Lower leg skin (tissue), 4 donors: ENCODE measurements at places on chromosomes 12 and 14.

DNA sequence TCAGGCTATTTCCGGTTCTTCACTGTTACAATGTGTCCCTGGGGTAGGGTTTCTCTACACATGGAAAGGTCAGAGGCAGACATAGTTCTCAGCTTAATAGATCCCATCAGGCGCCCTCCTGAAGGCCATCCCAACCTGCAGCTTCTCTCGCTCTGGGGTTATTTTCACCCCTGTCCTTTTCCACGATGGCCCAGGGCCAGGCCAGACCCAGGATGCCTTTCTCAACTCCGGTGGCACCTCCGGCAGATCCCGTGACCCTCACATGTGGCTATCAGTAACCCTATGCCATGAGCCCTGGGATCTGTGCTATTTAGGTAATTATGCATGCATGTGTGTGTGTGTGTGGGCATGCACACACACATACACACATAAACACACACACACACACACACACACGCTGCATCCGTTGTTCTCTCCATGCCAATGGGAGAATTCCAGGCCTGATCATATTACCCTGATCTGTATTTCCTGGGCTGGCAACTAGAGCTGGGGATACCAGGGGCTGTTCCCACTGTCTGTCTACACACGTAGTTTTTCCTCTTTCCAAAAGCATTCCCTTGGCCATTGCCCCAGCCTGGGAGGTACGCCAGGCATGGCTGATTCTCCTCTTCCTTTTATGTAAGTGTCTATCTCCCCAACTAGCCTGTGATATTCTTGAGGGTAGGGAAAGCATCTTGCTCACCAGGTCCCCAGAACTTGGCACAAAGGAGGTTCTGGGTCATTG lies 51.2 kb upstream of the NOS1 start:
- DNase-seq = no peak

DNA sequence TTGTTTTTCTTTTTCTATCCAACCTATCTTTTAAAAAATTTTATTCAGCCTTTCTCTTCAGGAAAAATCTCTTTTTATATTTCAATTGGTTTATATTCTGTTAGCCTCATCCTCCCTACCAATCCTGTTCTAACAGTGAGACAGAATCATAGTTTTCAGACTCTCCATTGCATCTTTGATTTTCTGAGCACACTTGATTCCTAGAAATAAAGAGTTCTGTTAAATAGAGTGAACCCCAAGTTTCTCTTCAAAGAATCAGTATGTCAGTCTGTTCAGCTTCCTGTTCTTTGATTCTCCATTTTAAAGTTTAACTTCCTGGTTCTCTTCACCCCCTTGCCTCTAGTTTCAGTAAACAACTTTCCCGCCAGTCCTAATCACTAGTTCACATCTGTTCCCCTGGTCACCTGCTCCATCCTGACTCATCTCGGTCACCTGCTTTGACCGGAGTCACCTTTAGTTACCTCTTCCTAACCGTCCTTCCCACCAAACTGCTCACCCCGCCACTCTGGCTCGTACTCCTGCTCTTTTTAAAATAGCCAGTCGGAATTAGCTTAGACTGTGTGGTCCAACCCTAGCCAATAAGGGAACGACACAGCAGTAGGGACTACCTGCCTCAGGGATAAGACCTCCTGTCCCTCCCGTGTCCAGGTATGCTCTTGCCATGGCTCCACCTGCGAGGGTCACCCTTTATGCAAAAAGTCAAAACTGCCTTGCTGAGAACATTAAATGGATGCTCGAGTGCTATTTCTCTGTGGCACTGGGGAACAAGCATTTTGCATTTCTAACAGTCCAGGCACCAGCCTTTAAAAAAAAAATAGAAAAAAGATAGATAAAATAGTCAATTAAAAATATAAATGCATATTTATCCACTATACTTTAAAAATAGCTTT lies 48.4 kb downstream of the DDX51 start:
- DNase-seq = peak; percentile 60

GRCh38 chr12:90100579-90100978 lies 391.9 kb upstream of the ATP2B1 start:
- no peak for DNase-seq

DNA sequence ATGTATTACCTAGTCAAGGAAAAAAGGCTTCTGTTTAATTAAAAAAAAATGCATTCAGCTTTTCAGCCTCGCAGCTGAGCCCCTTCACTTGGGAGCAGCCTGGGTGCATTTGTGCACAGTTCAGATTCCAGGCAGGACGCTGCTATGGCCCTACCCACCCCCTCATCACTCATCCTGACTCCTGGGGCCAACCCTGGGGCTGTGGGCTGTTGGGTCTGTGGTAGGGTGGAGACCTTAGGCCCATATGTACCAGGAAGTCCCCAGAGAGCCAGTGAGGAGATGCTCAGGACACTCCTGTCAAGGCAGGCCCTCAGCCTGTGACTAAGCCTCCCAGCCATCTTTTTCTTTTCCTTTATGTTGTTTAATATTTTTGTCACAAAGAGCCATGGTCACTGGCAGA lies 9.3 kb upstream of the CDCA4 start:
- no peak for DNase-seq

GRCh38 chr12:47828976-47829482 lies 9.3 kb upstream of the HDAC7 start:
- DNase-seq = peak; percentile 97

- no peak for DNase-seq
Measured at GRCh38 chr14:75715926-75716780, 55.1 kb downstream of the TTLL5 start.

DNA sequence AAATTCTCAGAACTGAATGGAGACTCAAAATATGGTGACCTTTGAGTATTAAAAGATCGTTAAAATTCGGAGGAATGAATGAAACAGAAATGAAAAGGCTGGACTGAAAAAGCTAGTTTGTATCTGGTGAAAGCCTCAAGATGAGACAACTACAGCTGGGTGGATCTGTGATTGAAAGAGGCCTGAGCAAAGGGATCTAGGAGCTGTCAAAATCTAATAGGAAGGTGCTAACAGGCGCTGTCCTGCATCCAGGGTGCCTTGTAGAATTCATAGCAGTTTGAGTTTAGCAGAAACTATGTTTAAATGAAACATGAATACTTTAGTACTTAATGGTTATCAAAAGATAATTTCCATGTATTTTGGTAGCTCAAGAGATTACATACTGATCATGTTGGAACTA lies 2.3 kb downstream of the YY1 start:
- no peak for DNase-seq

DNA sequence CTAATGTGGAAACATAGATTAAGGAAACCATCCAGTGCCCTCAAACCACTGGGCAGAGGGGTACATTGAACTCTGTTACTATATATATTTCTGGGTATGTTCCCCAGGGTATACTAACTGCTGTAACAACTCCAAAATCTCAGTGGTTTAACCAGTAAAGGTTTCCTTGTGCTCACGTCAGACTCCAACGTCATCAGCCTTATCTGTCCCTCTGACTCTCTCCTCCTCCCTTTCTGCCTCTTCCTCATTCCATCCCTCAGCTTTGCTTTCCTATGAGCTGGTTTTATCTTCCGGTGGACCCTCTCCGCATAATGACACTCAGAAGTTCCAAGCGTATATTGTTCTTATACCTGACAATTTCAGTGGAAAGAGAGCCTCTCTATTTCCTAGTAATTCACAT lies 21.2 kb upstream of the SMCO2 start:
- DNase-seq = no peak

GRCh38 chr12:39048395-39048794 lies 143.0 kb upstream of the CPNE8 start:
- DNase-seq = no peak

DNA sequence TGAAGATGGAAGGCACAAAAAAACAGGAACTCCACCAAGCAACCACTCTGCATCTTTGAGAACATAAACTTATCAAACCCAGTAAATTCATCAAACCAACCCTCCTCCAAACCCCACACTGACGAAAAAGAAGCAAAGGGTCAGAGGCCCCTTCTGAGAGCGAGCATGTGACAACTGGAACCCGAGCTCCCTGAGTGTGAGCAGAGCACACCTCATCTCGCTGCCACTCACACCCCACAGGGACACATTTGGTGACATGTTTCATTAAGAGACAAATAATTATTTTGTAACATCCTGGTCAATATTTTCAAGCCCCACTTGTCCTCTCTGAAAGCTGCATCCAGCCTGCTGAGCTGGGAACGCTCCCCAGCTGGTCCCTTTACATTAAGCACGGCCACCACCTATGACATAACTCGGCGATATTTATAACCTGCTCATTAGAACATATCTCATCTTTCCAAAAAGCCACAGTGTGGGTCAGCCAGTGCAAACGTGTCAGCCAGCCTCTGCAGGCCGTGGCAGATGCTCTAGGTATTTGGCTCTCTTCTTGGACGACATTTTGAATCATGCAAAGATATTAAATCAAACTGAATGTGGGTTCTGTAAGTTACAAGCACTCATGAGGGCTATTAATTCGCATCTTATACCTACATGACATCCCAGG lies 120.1 kb downstream of the TTC7B start:
- DNase-seq = no peak

DNA sequence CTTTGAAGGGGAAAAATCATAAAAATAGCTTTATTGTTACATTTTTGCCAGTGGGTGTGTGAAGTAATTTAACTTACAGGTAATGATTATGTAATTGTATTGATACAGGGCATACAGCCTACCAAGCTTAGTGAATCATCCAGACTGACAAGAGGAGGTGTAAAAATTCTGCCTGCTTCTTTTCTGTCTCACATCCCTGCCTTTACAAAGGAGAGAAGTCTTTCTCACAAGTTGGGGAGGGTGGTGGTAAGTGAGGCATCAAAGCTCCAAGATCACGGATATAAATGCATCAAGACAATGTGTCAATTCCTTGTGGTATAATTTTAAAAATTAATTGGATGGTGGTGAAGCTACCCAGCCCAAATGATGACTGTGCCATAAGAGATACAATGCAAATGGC lies 39.0 kb upstream of the G2E3 start:
- no peak for DNase-seq
